ENCODE measurements at places on chromosomes 7 and 10.

DNA sequence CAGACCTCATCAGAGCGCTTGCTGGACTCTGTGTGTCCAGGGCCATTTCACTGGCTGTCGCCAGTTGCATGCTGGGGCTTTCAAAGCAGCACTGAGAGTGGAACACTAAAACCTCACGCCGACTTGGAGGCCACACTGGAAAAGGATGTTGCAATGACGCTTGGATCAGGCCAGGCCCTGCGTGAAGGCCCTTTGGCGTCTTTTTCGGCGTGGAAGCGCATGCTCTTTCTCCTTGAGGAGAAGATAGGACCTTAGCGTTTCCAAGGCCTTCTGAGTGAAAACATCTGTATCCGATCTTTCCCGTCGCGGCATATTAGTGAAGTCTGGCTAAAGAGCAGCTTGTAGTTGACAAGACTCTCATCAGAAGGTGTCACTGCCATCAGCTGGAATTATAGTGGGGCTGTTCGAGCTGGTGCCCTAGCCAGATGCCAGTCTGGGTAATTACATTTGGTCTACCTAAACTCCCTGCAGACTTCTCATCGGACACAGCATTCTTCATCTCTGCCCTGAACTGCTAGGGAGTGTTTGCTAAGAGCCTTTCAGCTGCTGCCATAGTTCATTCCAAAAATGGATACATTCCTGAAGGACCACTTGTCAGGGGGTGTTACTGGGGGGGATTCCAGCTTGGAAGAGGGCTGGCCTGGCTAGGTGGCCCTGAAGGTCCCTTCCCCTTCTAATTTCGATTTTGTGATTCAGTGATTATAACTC lies 167.7 kb upstream of the TCF7L2 start:
- no peak for DNase-seq

GRCh38 chr10:108688314-108688713 lies 1235.0 kb downstream of the XPNPEP1 start:
- no peak for DNase-seq

- no peak for DNase-seq
Measured at GRCh38 chr10:10431422-10432066, 586.1 kb upstream of the CELF2 start.

DNA sequence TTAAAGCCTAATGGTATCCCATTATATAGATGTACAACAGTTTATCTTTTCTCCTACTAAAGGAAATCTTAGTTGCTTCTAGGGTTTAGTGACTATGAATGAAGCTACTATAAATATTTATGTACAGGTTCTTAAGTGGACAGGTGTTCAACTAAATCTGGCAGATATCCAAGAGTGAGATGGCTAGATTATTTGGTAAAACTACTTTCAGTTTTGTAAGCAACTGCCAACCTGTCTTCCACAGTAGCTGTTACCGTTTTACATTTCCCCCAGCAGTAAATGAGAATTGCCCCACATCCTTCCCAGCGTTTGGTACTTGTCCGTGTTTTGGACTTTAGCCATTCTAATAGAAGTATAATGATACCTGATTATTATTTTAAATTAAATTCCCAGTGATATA lies 144.9 kb upstream of the MAGI2 start:
- no peak for DNase-seq

DNA sequence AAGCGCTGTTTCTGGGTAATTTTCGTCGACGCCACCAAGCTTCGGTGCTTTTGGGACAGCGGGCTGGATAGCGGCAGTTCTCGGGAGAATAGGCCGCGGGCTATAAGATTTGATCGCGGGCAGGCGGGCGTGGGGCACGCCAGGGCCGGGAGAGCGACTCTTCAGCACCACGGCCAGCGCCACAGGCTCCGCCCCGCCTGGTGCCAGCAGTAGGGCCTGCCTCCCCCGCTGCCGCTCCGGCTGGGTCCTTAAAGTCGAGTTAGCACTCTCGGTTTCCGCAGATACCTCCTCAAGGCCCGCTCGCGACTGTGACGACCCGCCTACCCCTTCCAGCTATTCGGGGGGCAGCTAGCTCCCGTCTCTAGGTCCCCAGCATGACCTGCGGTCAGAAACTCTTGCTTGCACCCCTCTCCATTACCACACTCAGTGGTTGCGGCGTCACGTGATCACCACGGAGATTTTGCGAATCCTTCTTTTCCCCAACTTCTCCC lies 9.4 kb downstream of the NXPH1 start:
- peak; percentile 17 for DNase-seq

DNA sequence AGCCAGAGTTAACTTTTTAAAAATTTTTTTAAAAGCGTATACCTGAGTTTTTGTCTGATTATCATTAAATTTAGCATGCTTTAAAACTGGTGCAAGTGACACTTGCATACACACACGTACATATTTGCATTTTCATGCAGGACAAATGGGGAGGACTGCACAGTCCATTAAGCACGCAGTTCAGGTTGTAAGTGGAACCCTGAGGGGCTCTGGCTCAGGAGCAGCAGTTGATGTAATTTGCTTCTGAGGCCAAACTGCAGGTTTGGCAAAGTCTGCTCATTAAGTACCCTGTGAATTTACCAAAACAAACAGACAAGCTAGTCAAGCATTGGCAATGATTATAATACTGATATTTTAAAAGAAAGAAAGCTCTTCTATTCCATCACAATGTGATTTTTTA lies 215.8 kb upstream of the PFKP start:
- no peak for DNase-seq

- no peak for DNase-seq
Measured at GRCh38 chr10:109647627-109648026, 275.7 kb downstream of the XPNPEP1 start.

All from stimulated activated naive CD4-positive, alpha-beta T cell (primary cell).